NCI-H1694 treated with DMSO at 0.1 percent for 48 hours (cell line): ENCODE measurements at places on chromosomes 5 and 9.
A peak's percentile ranks its signal among the peaks of the same experiment; 100 is the strongest.

DNA sequence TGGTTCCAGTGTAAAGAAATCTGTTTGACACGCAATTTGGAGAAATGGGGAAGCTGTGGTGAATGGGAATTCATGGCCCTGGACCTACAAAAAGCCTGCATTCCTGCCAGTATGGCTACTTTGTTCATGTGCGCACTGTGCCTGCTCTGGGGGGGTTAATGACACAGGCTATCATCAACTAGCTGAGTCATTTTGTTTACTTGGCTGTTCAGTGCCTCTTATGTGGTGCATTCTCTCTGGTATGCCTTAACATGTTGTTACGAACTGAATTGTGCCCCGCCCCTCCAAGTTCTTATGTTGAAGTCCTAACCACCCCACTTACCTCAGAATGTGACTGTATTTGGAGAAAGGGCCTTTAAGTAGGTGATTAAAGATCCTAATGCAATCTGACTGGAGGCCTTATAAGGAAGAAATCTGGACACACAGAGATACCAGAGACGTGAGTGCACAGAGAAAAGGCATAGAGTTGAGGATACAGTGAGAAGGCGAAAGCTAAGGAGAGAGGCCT is 20.4 kb upstream of the UBAP1 start:
- no peak for DNase-seq

DNA sequence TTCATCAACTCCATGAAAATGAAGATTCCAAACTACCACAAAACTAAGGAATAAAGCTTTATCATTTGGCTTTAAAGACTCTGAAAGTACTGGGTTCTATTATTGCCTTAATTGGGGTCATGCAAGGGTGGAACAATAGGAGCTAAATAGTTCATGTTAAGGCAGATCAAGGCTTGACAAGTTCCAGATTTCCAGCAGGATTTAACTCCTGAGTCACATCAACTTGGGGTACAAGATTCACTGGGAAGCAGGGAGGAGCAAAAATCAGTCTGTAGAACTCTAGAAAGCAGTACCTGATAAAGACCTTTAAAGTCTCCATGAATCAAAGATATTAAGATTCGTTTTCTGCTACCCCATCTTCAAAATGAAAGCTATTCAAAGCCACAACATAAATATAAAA is 41.9 kb upstream of the GLRX start:
- no peak for DNase-seq

DNA sequence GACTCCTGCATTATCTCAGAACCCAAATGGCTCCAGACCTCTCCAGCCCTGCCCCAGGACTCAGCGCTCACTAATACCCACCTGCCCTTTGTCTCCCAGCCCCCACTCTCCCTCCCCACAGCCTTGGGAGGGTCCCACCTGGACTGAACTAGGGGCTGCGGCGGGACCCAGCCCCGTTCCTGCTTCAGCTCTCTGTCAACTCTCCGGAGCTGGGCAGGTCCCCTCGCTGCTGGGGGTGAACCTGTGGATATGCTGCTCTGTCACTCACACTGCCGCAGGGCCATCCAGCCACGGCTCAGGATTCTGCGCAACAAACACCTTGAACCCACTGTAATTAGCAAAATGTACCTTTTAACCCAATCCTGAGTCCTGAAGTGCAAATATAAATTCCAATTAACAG is 36.8 kb downstream of the NDUFS6 start:
- no peak for DNase-seq

GRCh38 chr9:94649100-94649819 is 9.9 kb upstream of the FBP1 start:
- no peak for DNase-seq

- DNase-seq, result no peak
These were observed 19.8 kb downstream of the FAXDC2 start for GRCh38 chr5:154830596-154830995.

GRCh38 chr5:39219437-39219836 is at the start of gene FYB1:
FYB1 (minus strand) TSS chr5:39219563; CDS start chr5:39202960, 16,603 bp downstream.
- DNase-seq, result no peak

DNA sequence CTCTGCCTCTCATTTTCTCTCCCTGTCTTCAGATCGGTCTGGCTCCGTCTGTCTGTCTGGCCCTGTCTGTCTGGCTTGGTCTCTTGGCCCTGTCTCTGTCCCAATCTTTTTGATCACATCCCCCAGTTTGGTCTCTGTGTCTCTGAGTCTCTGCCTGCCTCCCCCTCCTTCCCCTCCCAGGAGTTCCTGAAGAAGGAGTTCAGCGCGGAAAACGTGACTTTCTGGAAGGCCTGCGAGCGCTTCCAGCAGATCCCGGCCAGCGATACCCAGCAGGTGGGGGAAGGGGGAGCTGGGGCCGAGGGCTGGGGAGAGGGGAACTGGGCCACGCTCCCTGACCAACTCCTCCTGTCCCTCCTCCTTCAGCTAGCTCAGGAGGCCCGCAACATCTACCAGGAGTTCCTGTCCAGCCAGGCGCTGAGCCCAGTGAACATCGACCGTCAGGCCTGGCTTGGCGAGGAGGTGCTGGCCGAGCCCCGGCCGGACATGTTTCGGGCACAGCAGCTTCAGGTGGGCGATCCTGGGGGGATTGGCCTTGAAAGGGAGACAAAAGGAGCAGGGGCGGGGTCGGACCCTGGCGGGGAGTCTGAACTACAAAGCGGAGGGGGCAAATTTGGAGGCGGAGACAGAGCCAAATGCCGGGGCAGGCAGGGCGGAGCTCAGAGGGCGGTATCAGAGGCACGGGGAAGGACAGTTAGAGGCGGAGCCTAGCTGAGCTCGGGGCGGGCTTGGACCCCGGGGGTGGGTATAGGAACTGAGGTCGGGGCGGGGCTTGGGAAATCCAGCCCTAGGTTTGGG is 9.0 kb downstream of the RGS14 start:
- no peak for DNase-seq

GRCh38 chr9:24416136-24416535 is 129.6 kb downstream of the IZUMO3 start:
- DNase-seq, result no peak

- DNase-seq, result no peak
These were observed 158.9 kb upstream of the EGFLAM start for GRCh38 chr5:38099205-38100168.

DNA sequence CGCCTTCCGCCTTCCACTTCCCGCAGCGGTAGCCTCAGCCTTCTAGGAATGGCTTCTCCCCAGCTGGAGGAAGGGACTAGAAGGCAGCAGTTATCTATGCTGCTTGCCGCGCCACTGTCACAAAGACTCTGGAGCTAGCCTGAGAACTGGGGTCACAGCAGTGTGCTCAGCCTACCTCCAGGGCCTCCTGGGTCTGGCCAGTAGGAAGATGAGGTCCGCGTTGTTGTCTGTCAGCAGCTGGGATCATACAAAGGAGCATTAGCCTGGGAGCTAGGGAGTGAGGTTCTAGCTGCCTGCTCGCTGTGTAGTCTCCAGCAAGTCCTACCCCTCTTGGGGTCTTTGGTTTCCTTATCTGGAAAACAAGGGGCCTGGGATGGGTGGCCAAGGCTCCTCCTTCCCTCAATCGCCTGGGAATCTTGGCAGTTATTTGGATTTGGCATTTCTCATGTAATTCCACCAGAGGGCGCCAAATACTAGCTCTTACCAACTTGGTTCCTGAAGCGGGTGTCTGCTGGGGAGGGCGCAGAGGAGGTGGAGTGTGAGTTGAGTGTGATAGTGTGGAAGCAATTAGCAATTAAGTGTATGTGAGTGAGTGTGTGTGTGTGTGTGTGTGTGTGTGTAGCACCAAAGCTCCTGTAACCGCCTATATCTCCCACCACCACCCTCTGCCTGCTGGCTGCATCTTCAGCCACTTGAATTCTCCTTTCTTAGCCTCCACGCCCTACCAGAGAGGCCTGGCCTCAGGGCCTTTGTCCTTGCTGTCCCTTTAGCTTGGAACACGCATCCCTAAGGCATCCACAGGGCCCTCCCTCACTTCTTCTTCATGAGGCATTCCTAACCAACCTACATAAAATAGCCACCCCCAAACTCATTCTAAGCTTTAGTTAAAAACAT is 97.1 kb downstream of the ENTREP1 start:
- peak; percentile 38 for DNase-seq

DNA sequence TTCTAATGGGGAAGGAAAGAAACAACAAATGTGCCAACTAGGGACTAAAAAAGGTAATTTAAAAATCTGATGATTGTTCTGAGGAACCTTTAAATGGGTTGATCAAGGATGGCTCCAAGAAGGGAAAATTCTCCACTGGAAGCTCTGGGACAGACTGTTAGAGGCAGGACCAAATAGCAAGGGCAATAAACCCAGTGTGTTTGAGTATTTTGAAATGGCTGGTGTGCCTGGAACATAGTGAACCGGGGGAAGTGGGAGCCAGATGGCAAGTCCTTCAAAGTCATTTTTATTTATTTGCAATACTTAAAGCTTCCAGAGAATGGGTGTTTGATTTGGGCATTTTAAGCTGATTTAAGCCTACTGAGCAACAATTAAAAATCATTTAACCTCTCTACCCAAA is 587.7 kb upstream of the MEF2C start:
- no peak for DNase-seq

DNA sequence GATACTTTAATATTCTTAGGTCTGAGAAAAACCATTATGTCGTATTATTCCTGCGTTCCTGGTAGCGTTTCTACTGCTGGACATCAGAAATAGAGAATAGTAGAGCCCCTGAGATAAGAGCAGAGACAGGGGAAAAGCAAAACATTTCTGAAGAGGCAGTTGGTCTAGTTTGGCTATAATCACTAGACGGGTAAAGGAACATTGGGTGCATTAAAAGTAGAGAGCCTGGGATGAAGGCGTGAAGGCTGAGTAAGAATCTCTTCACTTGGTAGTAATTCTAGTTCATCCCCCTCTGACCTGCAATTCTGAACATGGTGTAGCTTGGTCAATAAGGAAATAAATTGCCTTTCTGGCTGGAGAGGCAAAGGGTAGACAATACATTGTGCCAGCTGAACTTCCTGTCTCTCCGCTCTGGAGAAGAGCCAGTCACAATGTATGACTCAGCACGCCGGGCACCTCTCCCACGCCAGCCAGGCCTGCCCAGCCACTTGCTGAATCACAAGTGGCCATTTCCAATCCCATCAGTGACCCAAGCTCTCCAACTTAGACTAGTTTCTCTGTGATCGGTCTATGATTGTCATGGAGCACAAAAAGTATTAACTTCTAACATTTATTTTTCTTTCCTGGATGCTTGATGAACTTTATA is 75.4 kb downstream of the STK32A start:
- DNase-seq, result no peak

DNA sequence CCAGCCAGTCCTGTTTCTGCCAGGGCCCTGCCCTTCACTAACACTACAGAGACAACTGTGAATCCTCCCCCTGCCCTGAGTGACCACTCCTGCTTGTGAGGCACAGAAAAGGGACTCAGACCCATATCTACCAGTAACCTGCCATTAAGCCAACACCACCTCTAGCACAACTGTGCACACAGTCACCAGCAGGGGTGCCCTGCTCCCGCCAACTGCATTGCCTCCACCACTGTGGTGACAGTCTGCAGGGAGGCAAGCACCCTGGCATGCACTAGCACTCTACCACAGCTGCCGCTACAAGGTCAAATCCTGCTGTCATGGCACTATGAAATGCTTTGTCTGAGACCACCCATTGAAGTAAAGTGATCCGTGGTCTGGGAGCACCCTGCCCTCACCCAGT is 1028.5 kb upstream of the CDH9 start:
- DNase-seq, result no peak

DNA sequence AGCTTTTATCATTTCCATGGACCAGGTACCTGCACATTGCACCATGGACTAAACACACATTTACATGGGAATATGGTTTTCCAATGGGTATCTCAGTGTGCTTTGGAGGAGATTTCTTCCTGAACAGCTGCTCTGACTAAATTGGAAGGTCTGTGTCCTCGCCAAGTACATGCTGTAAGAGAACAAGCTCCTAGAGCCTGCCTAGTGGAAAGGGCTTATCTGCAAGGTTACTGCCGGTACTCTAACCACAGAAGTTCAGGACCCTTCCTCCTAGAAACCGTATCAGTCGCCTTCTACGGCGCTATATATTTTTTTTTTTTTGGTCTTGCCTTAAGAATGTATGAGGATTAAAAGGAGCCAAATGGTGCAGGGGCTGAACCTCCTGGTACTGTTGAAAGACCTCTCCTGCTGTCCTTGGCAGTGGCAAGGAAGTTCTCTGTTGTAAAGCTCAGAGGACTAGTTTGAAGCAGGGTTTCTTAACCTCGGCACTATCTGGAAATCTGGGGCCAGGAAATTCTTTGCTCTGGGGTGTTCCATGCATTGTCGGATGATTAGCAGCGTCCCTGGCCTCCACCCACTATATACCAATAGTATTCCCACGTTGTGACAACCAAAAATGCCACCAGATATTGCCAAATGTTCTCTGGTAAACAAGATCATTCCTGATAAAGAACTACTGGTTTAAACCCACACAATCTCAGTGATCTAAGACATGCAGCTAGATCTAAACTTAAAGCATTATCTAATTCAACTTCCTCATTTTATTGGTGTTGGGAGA is 107.4 kb downstream of the FBXO38 start:
- no peak for DNase-seq

DNA sequence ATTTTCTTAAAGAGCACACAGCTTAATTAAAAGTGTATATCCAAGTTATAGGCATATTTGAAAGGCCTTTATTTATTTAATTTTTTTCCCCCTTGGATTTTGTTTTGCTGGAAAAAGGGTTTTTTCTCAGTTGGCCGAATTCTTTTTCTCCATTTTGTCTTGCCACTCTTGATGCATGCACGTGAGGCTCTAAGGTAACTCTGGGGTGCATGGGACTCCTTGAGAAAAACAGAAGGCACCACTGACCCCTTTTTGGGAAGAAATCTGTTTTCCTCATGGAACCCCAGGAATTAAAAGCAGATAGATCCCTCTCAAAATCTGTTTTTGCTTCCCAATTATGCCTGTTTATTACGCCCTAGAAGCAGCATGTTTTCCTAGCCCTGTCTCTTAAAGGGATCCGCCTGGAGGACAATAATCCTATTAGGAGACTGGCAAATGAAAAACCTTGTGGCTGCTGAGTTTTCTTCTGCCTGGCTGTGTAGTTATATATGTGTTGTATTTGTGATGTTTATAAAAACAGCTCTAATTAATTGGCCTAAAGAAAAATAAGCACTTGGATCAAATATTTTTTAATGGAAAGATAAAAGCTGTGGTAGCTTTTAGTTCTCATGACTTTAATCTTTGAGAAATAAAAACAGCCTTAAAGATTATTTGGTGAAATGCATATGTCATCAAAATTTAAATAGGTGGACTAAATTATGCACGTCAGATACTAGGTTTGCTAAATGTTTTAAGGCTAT is 435.1 kb upstream of the CDH9 start:
- no peak for DNase-seq

GRCh38 chr5:134436523-134437339 is 25.1 kb upstream of the CDKN2AIPNL start:
- DNase-seq, result no peak

DNA sequence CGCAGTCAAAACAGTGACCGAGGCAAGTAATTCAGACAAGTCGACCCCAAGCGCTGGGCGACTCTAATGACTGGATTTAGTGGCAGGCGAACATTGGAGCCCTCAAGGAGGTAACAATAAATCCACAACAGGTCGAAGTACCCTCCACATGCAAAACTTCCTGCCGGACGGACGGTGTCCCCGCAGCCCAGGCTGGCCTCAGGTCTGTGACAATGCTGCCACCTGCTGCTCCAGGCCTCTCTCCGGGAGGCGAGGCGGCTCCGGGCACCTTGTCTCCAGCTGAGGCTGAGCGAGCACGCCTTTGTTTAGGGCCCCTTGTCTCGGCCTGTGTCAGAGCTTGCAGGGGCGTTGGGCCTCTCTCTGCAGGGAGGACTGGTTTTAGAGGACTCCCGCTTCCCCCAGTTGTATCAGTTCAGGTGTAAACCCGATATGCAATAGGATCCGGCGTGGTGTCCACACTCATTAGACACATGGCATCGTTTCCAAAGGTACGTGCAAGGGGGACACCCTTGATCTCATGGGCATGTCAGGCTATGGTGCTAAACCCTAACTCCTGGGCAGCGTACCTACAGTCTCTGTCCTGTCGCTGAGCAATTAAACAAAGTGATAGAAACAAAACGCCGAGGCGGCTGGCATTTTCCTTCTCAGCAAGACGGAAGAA is 628.0 kb upstream of the ADAMTS16 start:
- DNase-seq, result no peak
